ENCODE measurements at places on chromosomes 3 and 15.

DNA sequence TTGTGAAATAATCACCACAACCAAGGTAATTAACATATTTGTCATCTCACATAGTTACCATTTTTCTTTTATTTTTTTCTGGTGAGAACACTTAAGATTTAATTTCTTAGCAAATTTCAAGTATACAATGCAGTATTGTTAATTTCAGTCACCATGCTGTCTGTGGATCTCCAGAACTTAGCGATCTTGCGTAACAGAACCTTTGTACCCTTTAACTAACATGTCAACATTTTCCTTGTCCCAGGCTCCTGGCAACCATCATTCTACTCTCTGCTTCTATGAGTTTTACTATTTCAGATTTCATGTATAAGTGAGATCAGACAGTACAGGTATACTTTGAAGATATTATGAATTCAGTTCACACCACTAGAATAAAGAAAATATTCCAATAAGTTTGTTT lies 154.4 kb downstream of the KCNAB1 start:
- DNase-seq: no peak

DNA sequence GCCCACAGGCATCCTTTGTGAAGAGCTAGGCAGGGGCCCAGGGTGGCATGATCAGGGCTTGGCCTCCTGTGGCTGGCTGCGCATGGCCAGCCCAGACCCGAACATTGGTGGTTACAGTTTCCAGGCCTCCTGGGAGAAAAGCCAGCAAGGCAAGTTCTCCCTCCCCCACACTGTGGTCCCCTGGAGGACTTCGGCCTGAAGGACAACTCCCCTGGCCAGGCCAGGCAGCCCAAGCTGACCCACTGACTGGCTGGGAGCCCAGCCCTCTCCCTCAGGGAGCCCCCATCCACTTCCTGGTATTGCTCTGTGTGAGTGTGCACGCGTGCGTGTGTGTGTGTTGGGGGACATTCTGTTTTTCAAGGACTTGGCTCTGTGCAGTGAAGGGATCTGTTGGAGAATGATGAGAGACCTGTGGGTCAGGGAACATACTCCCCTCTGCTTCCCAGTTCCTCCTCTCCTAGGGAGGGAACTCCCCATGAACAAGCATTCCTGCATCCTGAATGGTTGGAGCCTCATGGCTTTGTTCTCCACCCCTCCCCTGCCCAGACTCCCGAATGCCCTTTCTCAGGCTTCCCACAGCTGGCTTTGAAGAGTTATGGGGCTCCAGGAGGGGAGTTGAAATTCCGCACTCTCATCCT lies 29.5 kb downstream of the CORO2B start:
- DNase-seq: no peak

- no peak for DNase-seq
Measured at GRCh38 chr3:134737516-134737915, 57.5 kb upstream of the EPHB1 start.

DNA sequence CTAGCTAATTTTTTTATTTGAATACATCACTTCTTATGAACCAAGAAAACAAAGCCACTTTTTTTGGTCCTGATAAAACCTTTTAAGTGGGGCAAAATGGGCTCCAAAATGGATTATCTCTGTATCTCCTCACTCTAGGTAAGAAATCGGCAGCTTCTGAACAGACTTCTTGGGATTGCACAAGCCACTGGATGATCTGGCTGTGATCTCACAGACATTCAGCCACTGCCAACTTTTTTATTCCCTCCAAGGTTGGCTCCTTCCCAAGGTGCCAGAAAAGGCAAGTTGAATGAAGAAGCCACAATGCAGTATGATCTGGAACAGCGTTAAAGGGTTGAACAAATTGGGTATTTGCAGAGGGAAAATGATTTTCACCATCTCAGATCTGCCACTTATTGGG lies 73.2 kb downstream of the PRICKLE2 start:
- DNase-seq: no peak

GRCh38 chr3:151387842-151388241 lies 3.3 kb upstream of the P2RY12 start:
- DNase-seq: no peak

Data from stimulated activated CD4-positive, alpha-beta T cell treated with anti-CD3 and anti-CD28 coated beads, TNF-alpha, amount 100 ng/mL, for 24 hours (primary cell).